Gastrocnemius medialis (tissue), 4 donors: ENCODE measurements at places on chromosomes 2 and 18. TPM values are rescaled to one million over a fixed set of nuclear protein-coding genes. Genes with fewer than 3 reads are reported as not detected.

Gene PTMA
- 171 TPM for total RNA-seq

Gene FAM110C
- 0.10 TPM for total RNA-seq

DNA sequence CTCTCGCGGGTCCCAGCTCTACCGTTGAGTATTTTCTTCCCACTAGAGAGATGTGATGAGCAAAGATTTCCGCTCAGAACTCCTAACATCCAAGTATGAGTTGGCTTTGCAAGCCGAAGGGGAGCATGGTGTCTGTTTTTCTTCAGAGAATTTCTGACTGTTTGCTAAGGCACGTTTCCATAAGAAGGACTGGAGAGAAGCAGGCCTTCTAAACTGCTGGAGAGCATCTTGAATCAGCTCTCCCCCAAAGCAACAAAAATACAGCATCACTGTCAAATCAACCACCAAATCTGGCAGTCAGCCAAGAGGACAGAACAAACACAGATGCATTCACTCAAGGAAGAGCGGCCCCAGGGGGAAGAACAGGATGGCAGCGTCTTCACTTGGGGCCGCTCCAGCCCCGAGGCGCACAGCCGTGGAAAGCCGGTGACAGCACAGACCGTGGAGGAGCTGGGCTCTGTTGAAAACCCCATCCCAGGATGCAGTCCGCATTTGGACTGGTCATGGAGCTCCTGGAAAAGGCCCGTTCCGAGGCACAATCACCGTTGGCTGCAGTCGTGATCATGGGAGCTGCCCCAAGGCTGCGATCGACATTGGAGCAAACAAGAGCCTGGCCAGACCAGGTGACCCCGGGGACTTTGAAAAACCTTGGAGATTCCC lies 101.4 kb downstream of the NFATC1 start:
- H3K27me3 ChIP-seq: no peaks in the 10 kb centered on the region
- peaks cover 2% of the 10 kb centered on the region for H3K36me3 ChIP-seq
- H3K4me1 ChIP-seq: no peaks in the 10 kb centered on the region
- no peak overlapping the region for H3K27ac ChIP-seq

DNA sequence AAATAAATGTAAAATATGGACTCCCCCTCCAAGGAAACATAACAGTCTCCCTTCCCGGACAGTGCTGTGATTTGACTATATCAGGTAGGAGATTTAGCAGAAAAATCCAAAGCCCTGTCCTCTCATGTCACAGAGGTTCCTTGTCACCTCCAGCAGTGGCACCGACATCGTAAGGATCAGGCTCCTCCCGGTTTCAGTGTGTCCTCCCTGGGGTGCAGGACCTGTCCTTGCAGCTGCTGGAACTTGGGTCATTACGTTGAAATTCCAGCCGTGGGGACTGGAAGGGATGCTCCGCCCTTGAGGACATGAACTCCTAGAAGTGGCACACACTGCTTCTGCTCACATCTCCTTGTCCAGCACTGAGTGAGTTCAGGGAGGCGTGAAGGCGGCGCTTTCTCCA lies 101.1 kb upstream of the ODC1 start:
- no peak overlapping the region for H3K27ac ChIP-seq
- no peaks in the 10 kb centered on the region for H3K36me3 ChIP-seq
- no peak overlapping the region for H3K4me3 ChIP-seq
